EH (cell line): ENCODE measurements at places on chromosomes 4 and X.

- peak; percentile 0 for DNase-seq
Measured at GRCh38 chrX:111568354-111568753, 56.9 kb downstream of the SERTM2 start.

DNA sequence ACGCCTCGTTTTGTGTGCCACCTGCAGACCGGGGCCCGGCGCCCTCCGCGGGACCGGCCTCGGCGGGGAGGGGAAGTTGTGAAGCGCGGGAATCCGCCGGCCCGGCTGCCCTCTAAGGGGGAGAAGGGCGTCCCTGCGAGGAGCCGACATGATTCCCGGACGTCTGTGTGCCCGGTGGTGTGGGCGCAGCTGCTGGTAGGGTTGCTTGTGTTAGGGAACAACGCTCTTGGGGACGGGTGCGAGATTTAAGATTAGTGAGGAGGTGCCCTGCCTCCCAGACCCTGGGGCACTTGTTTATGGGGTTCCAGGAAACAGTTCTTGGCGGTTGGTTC lies 627 bp downstream of the CDKN2AIP start:
- peak; percentile 36 for DNase-seq

GRCh38 chr4:4880492-4880891 lies 21.0 kb downstream of the MSX1 start:
- DNase-seq = peak; percentile 24

- DNase-seq = no peak
Measured at GRCh38 chrX:18888281-18888680, 95.6 kb downstream of the PHKA2 start.

DNA sequence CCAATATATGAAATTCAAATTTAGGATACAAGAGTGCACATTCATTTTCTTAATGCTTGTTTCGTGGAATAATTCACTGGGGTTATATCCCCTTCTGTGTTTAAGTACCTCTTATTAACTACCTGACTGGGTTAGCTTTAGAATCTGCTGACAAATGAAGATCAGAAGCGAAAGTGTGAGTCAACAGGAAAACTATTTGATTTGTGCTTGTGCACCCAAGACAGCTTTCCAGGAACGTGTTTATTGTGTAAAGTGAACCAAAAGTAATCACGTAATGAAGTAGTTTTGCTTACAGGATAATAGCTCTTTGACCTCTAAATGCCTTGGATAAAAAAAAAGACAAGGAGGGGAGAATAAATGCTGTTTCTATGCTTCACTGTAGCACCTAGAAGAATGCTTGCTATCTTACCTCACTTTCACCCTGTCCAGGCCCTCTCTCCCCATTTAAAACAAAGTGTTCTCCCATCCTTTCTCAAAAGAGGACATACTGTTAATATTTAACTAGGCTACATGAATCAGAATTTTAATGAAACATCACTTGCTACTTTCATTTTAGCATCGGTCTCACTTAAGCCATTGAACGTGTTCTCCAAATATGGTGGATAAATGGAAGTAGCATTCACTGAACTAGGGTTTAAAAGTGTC lies 141.9 kb downstream of the THOC2 start:
- peak; percentile 54 for DNase-seq

- DNase-seq = no peak
Measured at GRCh38 chr4:656436-657337, 17.4 kb downstream of the ATP5ME start.

DNA sequence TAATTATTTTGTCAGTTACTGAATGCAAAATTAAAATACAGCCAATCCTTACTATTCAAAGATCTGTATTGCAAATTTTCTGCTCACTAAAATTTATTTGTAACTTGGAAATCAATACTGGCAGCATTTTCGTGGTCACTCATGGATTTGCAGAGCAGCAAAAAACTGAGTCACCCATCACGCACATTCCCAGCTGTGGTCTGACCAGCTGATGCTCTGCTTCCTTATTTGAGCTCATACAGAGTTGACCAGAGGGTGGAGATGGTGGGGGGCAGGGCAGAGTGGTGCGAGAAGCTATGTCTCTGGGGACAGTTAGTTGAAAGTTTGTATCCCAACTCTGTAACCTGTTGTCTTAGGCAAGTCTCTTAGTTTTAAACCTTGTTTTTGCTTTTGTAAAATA lies 214.8 kb downstream of the SPCS3 start:
- DNase-seq = peak; percentile 88

- DNase-seq = no peak
Measured at GRCh38 chr4:82043081-82043808, 330.5 kb downstream of the HNRNPD start.
